Left lung (tissue), 14 donors: ENCODE measurements at places on chromosomes 6 and 20.

GRCh38 chr6:2503816-2504494 is 246.8 kb downstream of the MYLK4 start:
- no peaks in the 10 kb centered on the region for H3K36me3 ChIP-seq
- no peak overlapping the region for H3K27ac ChIP-seq
- DNase-seq, result no peak

DNA sequence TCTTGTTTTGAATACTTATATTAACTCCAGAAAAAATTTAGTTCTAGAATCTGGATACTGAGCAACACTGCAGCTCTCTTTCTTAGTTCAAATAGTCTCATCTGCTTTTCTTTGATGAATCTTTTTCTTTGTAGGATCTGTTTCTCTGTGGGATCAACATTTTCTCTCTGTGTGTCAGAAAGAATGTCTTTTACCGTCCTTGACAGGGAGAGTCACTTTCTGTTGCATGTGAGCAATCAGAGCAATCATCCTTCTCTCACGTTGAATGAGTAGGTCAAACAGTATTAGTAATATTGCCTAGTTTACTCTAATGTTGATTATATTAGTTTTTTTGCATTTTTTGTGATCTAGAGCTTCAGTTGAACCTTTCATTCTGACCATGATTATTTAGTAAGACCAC is 130.9 kb downstream of the TRMT11 start:
- DNase-seq, result no peak
- H3K4me1 ChIP-seq, result no peaks in the 10 kb centered on the region
- H3K27me3 ChIP-seq, result no peaks in the 10 kb centered on the region
- no peak overlapping the region for H3K4me3 ChIP-seq
- no peak overlapping the region for H3K27ac ChIP-seq

GRCh38 chr6:55882718-55883569 is 7.6 kb upstream of the BMP5 start:
- H3K4me1 ChIP-seq, result no peaks in the 10 kb centered on the region
- no peaks in the 10 kb centered on the region for H3K36me3 ChIP-seq
- no peak overlapping the region for H3K27ac ChIP-seq
- H3K4me3 ChIP-seq, result no peak overlapping the region
- no peaks in the 10 kb centered on the region for H3K27me3 ChIP-seq

DNA sequence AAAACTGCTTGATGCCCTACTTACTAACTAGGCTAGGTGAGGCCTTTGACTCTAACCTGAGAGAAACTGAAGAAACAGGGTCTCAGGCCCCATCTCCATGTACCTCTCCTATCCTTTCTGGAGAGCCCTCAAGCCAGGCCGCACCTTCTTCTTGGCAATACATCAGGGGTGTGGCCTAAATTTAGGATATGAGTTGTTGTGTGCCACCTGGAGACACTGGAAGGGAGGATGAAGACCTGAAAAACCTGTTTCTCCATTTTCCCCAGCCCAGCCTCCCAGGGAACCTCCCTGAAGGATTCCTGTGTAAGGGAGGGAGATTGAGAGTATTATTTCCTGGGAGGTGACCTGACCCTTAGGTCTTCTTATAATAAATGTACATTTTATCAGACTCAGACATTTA is 3.1 kb downstream of the LY6G6D start:
- no peaks in the 10 kb centered on the region for H3K36me3 ChIP-seq
- DNase-seq, result peak; percentile 69
- no peak overlapping the region for H3K4me3 ChIP-seq
- H3K27ac ChIP-seq, result no peak overlapping the region
- H3K27me3 ChIP-seq, result no peaks in the 10 kb centered on the region
- no peaks in the 10 kb centered on the region for H3K4me1 ChIP-seq

DNA sequence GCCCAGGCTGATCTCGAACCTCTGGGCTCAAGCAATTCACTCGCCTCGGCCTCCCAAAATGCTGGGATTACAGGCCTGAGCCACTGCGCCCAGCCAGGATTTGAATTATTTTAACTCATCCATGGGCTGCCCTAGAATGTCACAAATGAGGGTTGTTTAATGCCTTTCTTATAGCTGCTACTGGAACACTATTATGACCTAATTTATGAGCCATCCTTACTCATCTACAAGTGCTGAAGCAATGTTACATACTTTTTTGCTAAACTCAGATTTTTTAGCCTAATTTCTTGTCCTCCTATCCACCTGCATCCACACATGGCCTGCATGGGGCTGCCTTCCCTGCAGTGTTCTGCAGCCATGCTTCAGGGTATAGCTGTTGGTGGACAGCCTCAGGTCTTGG is 59.9 kb downstream of the RTN4IP1 start:
- H3K27ac ChIP-seq, result no peak overlapping the region
- H3K4me1 ChIP-seq, result no peaks in the 10 kb centered on the region
- peaks cover 59% of the 10 kb centered on the region for H3K36me3 ChIP-seq
- H3K27me3 ChIP-seq, result no peaks in the 10 kb centered on the region

GRCh38 chr6:111585241-111585973 is 20.3 kb downstream of the TRAF3IP2 start:
- H3K36me3 ChIP-seq, result no peaks in the 10 kb centered on the region
- H3K4me3 ChIP-seq, result no peak overlapping the region
- peaks cover 21% of the 10 kb centered on the region for H3K4me1 ChIP-seq
- DNase-seq, result peak; percentile 86
- H3K27me3 ChIP-seq, result no peaks in the 10 kb centered on the region

- H3K4me3 ChIP-seq, result no peak overlapping the region
- H3K4me1 ChIP-seq, result no peaks in the 10 kb centered on the region
- peaks cover 73% of the 10 kb centered on the region for H3K27me3 ChIP-seq
- no peak overlapping the region for H3K27ac ChIP-seq
- DNase-seq, result peak; percentile 73
Observed at GRCh38 chr20:51156041-51156982, 133.4 kb upstream of the KCNG1 start.

DNA sequence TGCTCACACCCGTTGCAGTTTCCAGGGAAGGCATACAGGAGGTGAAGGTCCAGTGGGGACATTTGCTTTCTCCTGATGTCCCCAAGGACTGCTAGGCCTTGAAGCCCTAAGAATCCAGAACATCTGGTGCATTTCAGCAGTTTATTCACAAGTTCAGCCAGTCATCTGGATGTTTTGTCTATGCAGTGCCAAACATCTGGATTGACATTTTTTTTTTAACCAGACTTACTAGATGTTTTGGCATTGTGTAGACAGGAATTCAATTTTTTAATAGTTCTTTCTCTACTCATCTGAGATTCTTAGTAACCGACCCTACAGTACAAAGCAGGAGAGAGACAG is 256.2 kb downstream of the CLIC5 start:
- no peak for DNase-seq
- no peak overlapping the region for H3K4me3 ChIP-seq
- no peaks in the 10 kb centered on the region for H3K27me3 ChIP-seq
- no peak overlapping the region for H3K27ac ChIP-seq

DNA sequence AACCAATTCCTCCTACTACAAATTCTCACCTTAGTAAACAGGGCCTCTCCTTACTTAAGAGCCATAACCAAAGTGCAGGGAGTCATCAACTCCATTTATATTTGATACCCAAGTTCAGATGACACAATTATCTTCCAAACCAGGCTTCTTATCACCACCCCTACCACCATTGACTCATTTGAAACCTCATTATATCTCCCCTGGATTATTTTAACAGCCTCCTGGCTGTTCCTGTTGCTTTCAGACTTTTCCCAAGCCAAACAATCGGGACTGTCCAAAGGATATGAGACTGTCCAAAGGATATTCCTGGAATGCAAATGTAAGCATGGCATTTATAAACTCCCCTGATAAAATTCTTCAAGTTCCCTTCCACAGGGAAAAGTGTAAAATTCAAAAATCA is 394.3 kb downstream of the MAFB start:
- no peaks in the 10 kb centered on the region for H3K4me1 ChIP-seq
- no peak overlapping the region for H3K4me3 ChIP-seq
- no peak for DNase-seq

DNA sequence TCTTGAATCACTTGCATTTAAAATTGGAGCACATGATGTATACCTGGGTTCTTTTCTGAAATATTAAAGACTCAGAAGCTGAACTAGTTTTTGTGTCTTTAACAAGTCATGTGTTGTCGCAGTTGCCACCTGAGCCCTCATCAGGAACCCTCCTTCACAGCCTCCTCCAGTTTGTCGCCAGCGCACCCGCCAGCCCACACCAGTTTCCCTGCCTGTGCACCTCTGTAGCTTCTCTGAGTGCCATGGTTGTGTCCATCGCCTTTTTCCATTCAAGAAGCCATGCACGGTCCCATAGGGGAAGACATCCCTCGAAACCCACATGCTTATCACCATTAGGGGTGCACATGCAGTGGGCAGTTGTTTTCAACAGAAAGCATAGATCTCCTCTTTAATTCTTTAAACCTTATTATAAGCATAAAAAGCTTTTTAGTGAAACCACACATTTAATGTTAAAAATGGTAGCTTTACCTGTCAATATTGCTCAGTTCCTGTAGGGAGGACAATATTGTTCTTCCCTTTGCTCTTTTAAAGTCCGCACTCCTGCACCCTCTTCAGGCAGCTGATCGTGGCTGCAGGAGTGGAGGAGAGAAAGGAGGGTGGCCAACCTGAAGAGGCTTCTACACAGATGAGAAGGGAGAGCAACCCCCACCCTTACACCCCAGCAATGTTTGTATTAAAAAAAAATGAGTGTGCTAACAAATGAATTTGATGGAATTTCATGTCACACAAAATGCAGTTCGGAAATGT is 121.9 kb downstream of the CFAP61 start:
- H3K36me3 ChIP-seq, result no peaks in the 10 kb centered on the region
- H3K4me1 ChIP-seq, result no peaks in the 10 kb centered on the region
- DNase-seq, result no peak
- no peak overlapping the region for H3K4me3 ChIP-seq

GRCh38 chr6:86744048-86744447 is 193.3 kb upstream of the HTR1E start:
- no peaks in the 10 kb centered on the region for H3K27me3 ChIP-seq
- no peaks in the 10 kb centered on the region for H3K36me3 ChIP-seq
- no peak for DNase-seq
- H3K4me3 ChIP-seq, result no peak overlapping the region

GRCh38 chr20:2755451-2756055 is 44.9 kb downstream of the CPXM1 start:
- H3K36me3 ChIP-seq, result no peaks in the 10 kb centered on the region
- no peak overlapping the region for H3K27ac ChIP-seq
- peaks cover 19% of the 10 kb centered on the region for H3K4me1 ChIP-seq
- no peak for DNase-seq

DNA sequence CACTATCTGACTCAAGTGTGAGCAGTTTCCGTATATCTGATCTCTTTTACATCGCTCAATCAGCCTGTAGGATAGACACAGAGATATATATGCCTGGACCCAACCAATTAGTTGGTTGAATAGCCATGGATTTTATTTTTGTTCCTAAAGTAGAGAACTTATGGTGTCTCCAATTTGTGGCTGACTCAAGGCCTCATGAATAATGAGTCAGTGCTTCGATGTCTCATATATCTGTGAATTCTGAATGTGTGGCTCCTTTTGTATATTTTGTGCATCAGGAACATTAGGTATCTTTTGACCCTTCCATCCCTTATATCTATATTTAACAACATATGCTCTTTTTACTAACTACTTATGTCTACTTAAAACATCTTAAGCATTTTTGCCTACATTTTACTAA is 64.5 kb downstream of the OR2B2 start:
- no peak overlapping the region for H3K4me3 ChIP-seq
- no peaks in the 10 kb centered on the region for H3K4me1 ChIP-seq
- no peak for DNase-seq
- H3K27me3 ChIP-seq, result no peaks in the 10 kb centered on the region
- H3K36me3 ChIP-seq, result no peaks in the 10 kb centered on the region

DNA sequence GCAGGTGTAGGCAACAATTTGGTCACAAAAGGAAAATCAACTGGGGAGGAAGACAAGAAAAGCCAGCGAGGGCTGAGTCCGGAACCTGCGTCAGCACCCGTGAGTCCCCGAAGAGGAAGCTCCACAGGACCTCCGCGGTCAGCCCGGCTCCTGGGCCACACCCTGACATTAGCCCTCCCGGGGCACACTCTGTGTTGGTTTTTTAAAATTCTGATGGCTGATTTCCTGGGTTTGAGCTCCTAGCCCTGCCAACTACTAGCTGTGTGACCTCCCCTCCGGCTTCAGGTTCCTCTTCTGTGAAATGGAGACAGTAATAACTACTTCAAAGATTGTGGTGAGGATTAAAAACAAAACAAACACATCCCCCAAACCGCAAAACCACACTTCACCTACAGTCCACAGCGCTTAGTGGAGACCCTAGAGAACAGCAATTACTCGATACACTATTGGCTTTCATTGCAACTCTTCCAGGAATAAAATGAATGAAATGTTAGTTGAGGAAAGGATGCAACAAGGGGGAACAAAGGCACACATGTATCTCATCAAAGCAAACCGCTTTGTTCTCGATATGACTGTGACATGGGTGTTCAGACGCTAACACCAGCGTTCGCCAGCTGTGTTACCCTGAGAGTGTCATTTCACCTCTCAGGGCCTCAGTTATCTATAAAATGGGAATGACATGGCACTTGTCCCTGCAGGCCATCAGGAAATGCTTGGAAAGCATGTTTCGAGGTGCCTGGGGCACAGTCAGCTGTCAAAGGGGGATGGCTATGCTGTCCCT is 985 bp downstream of the ZBP1 start:
- peak overlapping the region; percentile 29 for H3K27ac ChIP-seq
- peak; percentile 80 for DNase-seq
- no peaks in the 10 kb centered on the region for H3K27me3 ChIP-seq
- peak overlapping the region; percentile 23 for H3K4me3 ChIP-seq
- H3K36me3 ChIP-seq, result no peaks in the 10 kb centered on the region

DNA sequence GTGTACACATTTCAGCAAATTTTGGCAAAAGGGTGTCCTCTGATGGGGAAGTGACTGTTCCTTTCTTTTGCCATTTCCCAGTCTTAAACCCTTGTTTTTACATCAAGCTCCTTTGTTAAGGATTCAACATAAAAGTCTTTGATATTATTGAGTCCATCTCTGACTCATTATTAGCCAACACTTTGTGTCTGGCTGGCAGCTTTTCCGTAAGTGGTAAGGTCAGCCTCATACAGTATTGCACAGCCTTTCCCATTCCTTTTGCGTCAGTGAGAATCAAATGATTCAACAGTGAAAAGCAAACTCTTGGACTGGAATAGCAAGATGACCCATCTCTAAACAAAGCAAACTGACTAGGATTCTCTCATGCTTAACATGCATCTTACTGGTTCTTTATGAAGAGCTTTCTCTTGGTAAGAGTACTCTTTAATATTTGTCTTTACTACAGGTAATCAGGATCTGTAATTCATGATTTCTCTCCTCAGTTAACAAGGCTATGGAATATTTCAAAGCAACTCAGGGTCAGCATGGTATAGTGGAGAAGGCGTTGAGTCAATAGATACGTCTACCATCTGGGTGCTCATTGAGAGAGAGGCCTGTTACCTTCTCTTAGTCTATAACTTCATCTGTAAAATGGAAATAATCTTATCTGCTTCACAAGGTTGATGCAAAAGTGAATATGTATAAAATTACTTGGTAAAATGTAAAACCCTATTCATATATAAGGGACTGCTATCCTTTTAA is 183.6 kb downstream of the PRL start:
- peak; percentile 25 for DNase-seq
- peak overlapping the region; percentile 33 for H3K27ac ChIP-seq
- H3K36me3 ChIP-seq, result no peaks in the 10 kb centered on the region
- H3K4me3 ChIP-seq, result no peak overlapping the region
- H3K27me3 ChIP-seq, result no peaks in the 10 kb centered on the region
